ENCODE measurements at places on chromosomes 1 and 21.

DNA sequence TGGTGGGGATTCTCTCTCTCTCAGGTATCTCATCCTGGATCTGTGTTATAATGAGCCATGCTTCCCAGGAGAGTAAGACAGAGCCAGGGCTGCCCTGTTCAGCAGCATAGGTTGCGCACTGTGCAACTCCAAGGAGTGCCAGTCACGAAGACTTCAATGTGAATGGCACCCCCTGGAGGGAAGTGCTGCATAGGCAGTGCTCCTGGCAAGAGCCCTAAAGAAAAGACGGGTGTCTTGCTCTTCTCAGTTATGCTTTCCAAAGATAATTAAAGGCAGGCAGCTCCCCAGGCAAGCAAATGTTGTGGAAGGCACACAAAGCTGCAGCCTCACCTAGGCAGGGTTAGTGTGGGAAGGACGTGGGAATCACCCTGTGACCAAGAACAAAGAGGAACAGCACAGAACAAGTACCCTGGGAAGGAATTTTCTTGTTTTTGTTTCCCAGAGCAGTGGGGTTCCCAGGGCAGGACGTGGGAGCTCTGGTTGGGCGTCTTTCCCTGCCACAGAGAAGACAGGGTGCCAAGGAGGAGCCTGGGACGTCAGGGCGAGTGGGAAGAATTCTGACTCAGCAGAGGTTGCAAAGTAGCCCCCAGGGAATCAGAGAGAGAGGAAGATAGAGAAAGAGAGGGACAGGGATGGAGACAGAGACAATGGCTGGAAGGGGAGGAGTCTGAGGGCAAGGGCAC lies 120.9 kb downstream of the KCNN3 start:
- no peak for DNase-seq

- no peak for DNase-seq
Measured at GRCh38 chr1:65214340-65215027, 66.5 kb downstream of the AK4 start.

- DNase-seq, result no peak
Measured at GRCh38 chr1:33815061-33815460, 48.8 kb upstream of the HMGB4 start.

DNA sequence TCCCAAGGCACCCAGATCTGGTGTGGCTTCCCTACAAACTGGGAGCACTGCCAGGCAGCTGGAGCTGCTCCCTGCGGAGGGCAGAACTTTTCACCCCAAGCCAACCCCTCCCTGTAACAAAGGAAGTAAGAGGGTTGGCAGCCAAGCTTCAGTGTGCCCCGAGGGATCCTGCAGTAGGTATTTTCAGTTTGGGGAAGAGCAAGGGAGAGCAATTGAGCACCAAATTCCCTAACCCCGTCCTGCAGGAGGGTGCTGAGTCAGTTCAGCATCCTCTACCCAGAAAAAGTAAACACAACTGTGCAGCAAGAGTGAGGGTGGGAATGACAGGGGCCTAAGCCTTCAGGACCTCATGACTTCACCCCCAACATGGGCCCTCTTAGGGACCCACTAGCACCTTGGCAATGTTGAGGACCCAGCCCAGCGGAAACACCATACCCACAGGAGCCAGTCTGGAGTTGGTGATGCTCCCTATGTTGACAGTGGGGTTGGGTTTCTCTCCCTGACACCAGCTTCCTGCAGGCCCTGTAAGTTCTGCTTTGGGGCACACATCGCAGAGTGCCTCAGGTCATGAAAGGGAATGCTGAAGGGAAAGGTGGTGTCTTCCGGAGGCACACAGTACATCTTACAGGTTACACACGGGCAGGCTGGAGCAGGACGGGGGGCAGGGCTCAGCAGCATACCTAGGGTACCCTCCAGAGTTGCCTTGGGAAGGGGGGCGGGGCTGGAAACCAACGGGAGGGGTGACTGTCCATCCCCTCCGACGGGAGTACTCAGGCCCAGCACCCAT lies 14.8 kb downstream of the SH3BP5L start:
- DNase-seq, result no peak

- no peak for DNase-seq
Measured at GRCh38 chr1:230308039-230308438, 118.1 kb downstream of the PGBD5 start.

All from substantia nigra (tissue), 51 donors.